IPS DF 6.9 (cell line): ENCODE measurements at places on chromosomes 4 and X.

DNA sequence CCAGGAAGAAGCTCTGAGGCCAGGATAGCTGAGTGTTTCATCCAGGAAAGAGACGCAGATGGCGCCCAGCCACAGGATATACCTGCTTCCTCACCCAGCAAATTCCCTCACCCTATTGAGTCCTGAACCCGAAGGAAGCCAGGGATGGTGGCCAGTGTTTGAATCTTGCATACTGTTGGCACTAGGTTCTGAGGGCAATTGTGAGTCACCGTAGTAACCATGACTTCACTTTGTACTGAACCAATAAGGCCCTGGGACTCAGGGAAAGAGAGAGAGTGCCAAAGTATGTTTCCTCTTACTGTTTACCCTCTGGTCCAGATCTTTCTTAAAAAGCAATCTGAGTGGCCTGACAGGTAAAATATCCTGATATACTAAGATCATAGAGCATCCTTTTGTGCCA is 25.6 kb upstream of the SMIM10L2A start:
- no peak for DNase-seq

- DNase-seq, result no peak
Observed at GRCh38 chrX:122777766-122778165, 406.3 kb upstream of the GRIA3 start.

DNA sequence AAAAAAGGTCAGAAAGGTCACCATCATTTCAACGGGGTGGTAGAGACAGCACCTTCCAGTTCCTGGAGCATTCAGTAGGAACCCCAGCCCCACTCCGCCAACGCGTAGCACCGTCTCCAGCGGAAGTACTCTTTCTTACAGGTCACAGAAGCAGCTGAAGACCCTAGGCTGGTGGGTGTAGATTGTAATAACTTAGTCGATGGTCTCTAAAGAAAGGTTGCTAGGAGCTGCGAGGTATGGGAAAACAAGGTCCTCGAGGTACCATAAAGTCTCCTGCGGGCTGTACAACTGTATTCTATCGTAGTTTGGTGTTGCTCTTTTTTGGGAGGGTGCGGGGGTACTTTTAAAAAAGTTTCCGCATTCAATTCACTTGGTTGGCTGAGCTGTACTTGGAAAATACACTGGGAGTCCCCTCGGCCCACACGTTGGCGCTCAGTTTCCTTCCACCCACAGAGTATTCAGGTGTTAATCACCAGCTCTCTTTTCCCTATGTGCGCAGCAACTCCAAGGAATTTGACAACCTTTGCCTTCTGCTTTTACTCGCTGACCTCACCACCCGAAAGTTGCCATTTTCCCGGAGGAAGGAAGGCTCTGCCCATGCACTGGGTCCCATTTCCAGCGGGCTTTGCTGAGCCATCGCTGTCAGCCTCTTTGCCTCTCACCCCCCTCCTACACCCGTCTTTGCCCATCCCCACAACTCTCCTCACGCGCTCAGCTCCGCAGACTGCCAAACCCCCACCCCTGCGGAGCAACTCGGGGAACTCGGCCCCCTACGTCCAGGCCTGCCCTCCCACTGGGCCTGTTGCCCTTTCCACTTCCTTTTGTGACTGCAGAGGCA is 4.8 kb upstream of the SOX3 start:
- no peak for DNase-seq

DNA sequence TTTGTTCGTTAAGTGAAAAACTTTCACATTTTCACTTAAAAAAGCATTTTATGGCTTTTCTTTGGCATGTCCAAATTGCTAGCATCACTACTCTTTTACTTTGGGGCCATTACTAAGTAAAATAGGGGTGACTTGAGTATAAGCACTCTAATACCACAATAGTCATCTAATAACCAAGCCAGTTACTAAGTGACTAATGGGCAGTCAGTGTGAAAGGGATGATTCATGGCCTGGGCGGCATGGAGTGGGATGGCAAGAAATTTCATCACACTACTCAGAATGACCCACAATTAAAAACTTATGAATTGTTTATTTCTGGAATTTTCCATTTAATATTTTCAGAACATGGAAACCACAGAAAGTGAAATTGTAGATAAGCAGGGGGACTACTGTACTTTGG is 60.9 kb downstream of the BMP15 start:
- DNase-seq, result no peak

DNA sequence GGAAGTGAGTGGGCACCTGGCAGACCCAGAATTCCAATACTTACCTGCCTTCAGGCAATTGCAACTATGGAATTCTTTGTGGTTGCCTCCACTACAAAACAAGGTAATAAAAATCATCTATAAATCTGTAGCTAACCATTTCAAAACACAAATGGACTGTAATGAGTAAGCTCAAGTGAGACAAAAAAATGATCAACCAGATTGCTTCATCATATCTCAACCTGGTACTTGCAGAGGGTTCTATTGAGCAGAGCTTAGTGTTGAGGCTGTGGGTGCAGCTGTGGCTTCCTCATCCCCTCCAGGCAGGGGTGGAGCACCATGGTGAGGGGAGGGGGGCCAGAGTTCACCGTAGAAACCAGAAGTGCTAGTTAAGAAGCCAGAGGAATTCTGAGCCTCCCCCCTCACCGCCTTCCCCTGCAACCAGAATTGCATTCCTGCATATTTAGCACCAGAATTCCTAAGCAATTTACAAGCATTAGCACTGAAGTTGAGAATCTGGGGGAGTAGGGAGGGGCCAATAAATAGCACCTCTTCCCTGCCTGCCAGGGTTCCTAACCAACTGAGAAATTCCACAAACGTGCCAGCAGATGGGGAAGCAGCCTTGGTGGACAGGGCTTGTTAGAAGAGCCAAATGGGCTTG is 11.5 kb downstream of the CTAG1A start:
- peak; percentile 43 for DNase-seq

GRCh38 chrX:48728653-48729052 is 32.1 kb downstream of the SUV39H1 start:
- DNase-seq, result no peak

DNA sequence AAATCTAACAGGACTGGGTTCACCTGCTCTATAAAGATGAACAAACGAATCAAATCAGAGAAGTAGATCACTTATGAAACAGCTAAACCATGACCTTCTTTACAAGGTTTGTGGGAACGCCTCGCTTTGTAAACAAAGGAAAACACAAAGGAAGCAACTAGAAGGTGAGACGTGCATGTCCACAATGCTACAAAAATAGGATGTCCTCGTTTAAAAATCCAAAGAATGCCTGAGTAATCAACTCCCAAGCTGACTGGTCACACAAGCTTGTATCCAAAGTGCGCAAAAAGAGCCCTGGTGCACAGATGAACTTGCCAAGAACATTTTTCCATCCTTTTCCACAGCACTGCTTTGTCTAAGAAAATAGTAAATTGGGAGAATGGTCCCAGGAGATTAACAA is 6.3 kb upstream of the SH3KBP1 start:
- no peak for DNase-seq

DNA sequence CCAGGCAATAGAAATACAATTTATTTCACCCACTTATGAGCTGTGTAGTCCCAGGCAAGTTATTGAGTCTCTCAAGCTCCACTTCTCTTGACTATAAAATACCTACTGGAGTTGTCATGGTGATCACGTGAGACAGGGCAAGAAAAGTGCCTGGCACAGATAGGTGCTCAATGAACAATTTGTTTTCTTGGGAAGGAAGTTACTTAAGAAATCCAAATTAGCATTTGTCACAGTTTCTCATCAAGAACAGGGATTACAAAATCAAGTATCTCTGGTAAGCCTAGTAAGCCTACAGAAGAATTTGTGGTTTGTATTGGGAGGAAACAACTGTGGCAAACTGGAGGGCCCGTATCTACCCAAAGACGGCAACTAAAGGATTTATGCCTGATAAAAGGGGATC is 37.5 kb upstream of the RASGEF1B start:
- no peak for DNase-seq

DNA sequence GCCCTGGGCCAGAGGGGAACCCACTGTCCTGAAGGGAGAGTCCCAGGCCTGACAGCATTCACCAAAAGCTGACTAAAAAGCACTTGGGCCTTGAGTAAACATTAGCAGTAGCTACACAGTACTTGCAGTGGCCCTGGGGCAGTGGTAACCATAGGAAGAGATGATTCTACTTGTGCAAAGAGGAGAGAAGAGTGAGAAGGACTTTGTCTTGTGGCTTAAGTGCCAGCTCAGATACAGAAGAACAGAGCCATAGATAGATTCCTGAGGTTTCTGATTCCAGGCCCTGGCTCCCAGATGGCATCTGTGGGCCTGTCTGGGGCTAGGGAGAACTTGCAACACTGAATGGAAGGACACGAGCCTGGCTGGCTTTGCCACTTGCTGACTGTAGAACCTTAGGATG is 100.5 kb downstream of the PTCHD1 start:
- DNase-seq, result no peak

- DNase-seq, result no peak
Observed at GRCh38 chr4:157808796-157809383, 363.9 kb downstream of the GASK1B start.

- DNase-seq, result no peak
Observed at GRCh38 chr4:62661821-62662220, 1461.7 kb downstream of the ADGRL3 start.

DNA sequence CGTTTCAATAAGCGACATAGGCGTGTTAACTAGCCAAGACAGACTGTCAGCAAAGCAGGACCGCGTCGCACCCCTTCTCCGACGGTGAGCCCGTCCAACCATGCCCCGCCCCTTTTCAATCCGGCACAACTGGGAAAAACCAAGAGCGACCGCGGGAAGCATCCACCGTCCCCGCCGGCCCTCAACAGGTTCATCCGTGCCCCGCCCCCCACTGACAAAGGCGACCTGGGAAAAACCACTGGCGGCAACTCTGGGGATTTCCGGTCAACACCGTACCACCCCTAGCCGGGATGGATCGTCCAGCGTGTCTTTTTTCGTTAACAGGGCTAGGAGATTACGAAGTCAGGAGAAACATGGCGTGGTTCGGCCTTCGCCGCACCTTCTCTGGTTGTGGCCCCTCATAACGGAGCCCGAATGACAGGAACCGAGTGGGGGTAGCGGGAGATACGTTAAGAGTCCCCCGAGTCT is 377 bp downstream of the TIMM17B start:
- DNase-seq, result no peak

GRCh38 chr4:47930971-47931804 is 16.8 kb upstream of the NFXL1 start:
- no peak for DNase-seq

DNA sequence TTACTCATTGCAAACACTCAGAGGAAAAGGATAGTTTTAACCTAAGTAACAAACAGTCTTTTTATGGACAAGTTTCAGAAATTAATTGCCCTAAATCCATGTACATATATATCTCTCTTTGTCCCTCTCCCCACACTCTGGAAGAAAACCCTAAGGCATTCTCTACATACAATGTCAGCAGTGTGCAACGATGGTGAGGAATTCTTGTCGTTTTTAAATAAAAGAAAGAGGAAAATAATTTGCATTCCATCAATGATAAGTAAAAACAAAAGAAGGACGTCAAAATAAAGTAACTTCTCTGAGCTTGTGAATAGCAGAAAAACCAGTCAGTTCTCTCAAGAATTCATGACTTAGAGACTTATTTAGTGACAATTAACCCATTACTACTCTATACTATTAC is 550.5 kb upstream of the DIPK2B start:
- no peak for DNase-seq

GRCh38 chrX:7119950-7120877 is 27.3 kb upstream of the STS start:
- DNase-seq, result no peak

- no peak for DNase-seq
Observed at GRCh38 chr4:82555276-82555675, 6.5 kb downstream of the TMEM150C start.

DNA sequence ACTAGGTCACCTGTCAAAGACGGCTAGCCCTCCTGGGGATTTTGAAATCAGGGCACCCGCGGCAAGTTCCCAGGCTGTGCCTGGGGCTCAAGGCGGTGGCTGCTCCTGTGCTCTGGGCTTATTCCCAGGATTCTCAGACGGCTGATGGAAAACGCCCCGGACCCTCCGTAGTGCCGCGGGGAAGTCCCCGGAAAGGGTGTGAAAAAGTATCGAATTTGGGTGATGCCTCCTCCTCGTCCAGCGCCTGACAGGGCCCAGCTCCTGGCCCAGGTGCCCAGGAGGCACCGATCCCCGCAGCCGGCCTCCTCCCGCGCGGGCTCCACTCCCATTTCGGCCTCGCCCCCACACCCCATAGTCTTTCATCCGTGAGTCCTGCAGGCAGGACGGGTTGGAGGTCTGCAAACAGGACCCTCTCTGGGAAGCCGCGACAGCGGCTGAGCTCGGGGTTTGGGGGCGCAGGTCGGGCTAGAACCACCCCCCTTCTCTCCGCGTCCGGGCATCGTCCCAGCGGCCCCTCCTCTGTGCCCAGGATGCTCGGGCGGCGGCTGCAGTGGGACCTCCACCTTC is 1.1 kb upstream of the NSG1 start:
- DNase-seq, result no peak

- no peak for DNase-seq
Observed at GRCh38 chrX:40727093-40727492, 8.2 kb downstream of the MED14 start.

DNA sequence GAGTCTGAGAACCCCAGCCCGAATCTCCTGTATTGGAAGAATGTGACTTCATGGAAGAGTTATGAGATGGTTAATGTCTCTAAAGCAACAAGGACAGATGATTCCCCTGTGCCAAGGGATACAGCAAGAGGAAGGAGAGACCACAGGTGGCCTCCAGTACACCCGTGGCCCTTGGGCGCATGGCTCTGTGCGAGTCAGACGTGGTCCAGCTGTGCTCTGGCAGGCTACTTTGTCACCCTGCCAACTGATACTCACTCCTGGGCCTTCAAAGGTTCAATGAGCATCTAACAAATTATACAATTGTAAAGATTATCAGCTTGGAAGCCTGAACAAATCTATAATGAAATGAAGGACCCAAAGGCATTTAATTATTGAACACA is 71.7 kb downstream of the NYX start:
- DNase-seq, result no peak

DNA sequence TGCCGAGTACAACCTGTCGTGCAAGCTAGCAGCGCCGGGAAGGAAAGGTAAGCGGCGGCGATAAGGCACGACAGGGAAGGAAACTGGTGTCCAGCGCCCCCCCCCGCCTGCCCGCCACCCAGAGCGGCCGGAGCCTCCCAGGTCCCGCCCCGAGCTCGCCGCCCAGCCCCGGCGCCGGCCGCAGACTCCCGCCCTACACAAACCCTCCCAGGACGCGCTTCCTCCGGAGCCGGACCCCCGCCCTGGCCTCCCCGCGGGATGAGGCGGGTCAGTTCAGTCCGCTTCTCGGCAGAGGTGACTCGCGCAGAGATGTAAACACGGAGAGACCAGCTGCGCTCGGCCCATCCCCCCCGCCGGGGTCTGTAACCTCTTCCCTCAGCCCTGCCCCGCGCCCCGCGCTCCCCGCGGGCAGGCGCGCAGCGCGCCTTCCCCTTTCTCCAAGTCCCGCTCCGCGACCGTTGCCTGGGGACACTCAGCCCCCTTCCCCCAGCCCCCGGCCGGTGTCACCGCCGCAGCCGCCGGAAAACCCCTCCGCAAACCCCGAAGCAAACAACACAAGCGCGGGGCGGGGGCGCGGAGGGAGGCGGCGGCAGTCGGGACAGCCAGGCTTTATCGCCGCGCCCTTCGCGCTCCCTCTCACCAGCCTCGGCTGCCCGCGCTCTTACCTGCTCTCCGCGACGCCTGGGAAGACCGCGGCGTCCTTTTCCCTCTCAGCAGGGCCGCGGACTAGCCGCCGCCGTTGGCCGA is 543 bp downstream of the ELF2 start:
- no peak for DNase-seq

GRCh38 chr4:76637712-76638361 is 202.8 kb downstream of the SHROOM3 start:
- no peak for DNase-seq
